ENCODE measurements at places on chromosomes 5 and 9.

GRCh38 chr5:149284501-149284900 lies 12.8 kb downstream of the AFAP1L1 start:
- DNase-seq = no peak

DNA sequence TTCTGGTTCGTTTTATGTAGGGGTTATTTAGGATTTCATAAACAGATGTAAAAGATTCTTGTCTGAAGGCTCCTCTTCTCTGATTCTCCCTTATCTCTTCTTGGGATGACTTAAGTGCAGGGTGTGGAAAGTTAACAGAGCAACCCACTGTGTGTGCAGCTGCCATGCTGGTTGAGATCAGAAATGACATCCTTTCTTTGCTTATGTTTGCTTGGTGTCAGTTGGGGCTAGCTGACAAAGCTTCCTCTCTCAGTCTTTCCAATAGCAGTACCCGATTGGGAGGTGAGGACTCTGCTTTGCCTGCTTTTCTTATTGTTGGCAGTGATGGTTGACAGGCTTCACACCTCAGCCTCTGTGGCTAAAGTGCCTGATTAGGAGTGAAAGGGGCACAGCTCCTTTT lies 26.5 kb downstream of the OGN start:
- no peak for DNase-seq

- no peak for DNase-seq
These were observed 363.5 kb downstream of the NDUFS4 start for GRCh38 chr5:53923961-53924360.

- DNase-seq = no peak
These were observed 331.5 kb downstream of the SLIT3 start for GRCh38 chr5:168969326-168969886.

- DNase-seq = no peak
These were observed 53.9 kb downstream of the CFAP95 start for GRCh38 chr9:69874301-69875060.

DNA sequence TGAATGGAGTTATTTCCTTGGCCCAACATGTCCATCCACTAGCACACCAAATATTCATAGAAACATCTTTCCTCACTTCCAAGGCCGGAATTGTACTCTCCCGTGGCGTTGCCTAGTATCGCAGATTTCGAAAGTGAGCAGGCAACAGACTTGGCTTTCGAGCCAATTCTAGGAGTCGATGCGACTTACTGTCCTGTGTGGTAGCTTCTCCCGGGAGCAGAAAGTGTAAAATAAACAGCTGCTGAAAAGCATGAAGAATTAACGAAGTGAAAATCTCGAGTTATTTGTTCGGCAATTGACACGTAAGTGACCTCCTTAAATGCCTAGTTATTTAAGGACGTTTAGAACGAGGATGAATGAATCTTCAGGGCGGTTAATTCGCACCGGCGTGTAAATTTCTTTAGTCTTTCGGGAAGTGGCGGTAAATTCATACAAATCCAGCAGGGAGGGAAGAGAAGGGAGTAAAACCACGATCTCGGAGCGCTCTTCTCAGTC lies 449 bp upstream of the PCSK5 start:
- no peak for DNase-seq

DNA sequence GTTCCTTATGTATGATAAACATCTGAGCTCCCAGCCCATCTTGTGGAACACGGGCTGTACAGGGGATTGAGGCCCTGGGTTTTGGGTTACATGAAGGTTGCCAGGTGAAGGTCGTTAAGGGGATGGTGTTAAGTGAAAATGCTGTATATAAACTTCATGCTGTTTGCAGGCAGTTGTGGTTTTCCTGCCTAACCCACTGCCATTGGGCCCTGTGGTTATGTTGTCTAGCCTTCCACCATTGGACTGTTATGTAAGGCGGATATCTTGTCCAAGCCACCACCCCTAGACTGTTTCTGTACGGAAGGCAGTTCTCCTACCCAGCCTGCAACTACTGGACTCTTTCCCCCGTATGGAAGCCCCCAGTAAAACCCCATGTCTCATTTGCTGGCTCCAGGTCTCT lies 246.1 kb downstream of the KIF4B start:
- no peak for DNase-seq

DNA sequence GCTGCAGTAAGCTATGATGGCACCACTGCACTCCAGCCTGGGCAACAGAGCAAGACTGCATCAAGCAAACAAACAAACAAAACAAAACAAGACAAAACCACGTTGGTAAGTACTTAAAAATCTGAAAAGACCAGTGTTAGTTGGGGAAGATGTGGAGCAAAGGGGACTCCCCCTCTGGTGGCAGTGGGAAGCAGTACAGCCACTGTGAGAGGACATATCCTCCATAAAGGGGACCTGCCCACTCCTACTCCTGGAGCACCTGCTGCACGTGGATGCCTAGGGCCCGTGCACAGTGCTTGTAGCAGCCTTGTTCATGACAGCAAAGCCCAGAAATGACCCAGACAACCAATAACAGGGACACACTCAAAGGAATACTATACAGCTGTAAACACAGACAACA lies 17.0 kb upstream of the IPPK start:
- no peak for DNase-seq

DNA sequence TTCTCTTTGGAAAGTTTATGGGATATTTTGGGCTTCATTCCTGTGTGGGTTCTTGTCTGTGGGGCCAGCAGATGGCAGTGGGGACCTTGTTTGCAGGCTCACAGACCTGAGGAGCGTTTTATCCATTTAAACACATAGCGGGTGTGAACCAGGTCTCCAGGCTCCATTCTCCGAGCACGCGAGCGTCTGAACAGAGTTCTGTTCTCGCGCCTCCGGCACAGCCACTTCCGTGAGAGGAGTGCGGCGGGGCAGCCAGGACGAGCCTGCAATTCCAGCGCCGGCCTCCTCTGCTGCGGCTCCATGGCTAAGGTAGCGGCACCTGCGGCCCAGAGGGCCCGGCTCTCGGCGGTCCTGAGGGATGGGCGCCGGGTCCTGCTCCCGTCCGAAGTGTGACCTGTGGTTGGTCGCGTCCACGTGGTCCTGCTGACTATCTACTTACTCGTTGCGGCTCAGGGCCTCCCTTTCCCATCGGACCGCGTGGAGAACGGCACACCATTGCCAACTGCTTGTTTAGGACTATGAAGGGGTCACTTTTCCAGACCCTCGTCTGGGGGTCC lies 7.3 kb downstream of the NRARP start:
- no peak for DNase-seq

DNA sequence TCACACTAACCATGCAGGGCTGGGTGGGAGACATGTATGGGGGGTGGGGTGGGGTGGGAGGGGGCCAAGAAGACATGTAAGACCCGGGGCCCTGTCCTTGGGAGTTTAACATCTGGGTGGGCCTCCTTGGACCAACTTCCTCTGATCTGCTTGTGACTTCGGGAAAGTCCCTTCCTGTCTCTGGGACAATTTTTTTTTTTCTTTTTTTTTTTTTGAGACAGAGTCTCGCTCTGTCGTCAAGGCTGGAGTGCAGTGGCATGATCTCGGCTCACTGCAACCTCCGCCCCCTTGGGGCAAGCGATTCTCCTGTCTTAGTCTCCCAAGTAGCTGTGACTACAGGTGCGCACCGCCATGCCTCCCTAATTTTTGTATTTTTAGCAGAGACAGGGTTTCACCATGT lies 23.8 kb upstream of the IER5L start:
- DNase-seq = no peak

DNA sequence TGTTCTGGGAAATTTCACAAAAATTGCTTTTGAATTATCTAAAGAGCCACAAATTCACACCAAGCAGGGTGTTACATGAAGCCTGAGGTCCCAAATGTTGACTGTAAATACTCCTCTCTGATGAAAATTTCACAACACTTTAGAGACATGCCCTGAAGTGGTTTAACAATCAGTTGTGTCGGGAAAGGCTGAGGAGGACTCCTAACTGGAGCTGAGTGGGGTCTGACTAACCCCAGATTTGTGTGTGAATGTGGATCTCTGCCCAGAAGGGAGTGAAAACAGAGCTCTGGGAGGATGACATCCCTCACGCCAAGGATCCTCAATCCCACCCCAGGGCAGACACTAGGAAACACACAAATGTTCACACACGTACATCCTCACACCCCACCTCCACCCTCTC lies 31.1 kb upstream of the GRXCR2 start:
- DNase-seq = no peak

DNA sequence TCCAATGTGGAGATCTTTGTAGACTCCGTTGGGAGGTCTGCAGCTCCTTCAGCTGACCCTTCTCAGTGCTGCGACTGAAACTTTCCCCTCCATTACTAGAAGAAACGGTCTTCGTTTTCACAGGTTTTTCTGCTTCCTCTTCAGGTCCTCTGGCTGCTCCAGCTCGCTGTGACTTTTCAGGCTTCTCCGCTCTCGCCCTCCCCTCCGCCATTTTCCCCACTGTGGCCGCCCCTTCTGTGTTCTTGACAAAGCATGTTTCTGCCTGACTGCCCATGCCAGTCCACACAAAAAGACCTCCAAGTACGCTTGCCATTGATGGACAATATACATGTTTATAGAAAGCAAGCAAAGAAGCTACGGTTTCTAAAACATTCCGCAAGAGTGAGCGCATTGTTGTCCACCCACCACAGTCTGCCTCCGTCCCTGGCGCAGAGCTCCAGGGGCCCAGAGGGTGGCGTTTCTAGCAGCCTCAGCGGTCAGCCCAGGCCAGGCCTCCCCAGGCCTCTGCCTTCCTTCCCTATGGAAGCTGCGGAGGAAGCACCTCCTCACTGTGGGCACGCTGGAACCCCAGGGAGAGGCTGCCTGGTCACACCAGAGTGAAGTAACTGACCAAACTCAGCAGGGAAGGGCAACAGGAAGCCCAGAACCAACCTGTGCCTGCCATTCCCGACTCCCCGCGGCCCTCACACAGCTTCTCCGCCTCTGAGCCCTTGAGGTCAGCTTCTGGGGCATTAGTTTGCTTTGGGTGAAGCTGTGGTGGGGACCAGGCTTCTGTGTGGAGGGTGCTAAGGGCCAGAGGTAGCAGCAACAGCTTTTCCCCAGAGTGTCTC lies 19.9 kb upstream of the S1PR3 start:
- DNase-seq = no peak

- no peak for DNase-seq
These were observed 25.6 kb upstream of the HMGCS1 start for GRCh38 chr5:43338862-43339261.

DNA sequence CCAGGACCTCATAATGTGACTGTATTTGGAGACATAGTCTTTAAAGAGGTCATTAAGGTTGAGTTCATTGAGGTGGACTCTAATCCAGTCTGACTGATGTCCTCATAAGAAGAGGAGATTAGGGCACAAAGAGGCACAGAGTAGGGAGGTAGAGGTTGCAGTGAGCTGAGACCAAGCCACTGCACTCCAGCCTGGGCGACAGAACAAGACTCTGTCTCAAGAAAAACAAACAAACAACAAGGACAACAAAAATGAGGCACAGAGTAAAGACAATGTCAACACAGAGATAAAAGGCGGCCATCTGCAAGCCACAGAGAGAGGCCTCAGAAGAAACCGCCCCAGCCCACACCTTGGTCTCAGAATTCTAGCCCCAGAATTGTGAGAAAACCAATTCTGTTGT lies 17.0 kb upstream of the TDRD7 start:
- DNase-seq = no peak

GRCh38 chr5:81393430-81393782 lies 528 bp downstream of the ACOT12 start:
- DNase-seq = no peak

- DNase-seq = no peak
These were observed 21.0 kb downstream of the CAMSAP1 start for GRCh38 chr9:135886147-135886981.

- DNase-seq = no peak
These were observed 16.6 kb upstream of the MEGF9 start for GRCh38 chr9:120730654-120731514.

DNA sequence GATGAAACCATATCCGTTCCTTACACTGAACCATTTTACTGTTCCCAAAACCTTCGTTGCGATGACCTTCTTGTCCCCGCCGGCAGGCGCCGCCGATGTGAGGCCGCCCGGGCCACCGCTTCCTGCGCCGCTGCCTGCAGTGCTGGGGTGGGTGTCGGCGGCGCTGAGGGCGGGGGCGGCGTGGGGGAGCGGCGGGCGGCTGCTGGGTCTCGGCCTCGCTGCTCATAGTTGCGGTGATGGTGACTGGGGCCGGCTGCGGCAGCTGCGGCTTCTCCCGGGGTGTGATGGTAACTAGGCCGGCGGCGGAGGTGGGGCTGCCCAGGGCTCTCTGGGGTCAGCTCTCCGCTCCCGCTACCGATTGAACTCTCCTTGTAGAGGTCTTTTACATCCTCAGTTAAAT lies 14.1 kb upstream of the OR2S2 start:
- DNase-seq = peak; percentile 24

GRCh38 chr9:131094015-131094414 lies 2.3 kb upstream of the AIF1L start:
- DNase-seq = no peak

DNA sequence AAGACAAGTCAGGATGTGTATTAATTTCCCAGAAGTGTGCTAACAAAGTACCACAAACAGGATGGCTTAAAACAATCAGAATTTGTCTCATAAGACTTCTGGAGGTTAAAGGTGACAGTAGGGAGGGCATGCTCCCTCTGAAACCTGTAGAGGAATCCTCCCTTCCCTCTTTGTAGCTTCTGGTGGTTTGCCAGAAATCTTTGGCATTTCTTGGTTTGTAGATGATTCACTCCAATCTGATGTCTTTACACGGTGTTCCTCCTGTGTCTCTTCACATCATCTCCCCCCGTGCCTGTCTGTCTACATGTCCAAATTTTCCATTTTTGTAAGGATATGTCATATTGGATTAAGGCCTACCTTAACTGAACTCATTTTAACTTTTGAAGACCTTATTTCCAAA lies 471.5 kb downstream of the ZNF608 start:
- DNase-seq = no peak

- DNase-seq = no peak
These were observed 53.2 kb upstream of the KCNMB1 start for GRCh38 chr5:170442391-170442790.

GRCh38 chr5:43643750-43644149 lies 40.8 kb downstream of the NNT start:
- DNase-seq = no peak

- DNase-seq = no peak
These were observed 35.0 kb upstream of the BARHL1 start for GRCh38 chr9:132547436-132547835.

DNA sequence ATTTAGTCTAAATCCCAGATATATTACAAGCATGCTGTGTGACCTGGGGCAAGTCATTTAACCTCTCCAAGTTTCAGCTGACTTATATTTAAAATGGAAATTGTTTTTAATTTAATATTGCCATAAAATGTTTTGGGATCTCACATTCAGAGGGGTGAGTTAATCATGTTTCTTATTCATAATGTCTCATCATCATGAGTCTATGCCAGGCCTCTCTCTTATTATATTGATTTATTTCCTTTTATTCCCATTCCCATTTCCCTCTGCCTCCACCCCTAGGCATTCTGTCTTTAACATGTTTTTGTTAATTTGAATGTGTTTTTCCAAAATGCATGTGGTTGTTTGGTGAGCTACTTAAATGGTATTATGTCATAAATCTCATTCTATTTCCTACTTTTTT lies 39.0 kb upstream of the TTC1 start:
- DNase-seq = no peak
